ENCODE measurements at places on chromosomes 2 and 18.

DNA sequence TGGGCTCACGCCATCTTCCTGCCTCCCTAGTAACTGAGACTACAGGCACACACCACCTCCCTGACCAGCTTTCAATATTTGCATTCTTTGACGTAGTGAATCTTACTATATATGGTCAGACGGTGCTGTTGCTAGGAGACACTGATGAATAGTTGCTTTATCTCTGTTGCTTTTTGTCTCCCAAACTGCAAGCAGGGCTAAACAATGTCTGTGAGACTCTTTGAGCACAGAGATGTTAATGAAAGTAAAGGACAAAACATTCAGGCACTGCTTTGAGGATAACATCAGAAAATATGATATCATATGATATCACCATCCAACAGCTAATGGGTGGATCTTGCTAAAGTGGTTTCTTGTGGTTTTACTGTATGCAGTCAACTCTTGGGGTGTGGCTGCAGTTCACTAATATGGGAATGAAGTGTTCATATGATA lies 43.0 kb downstream of the EMILIN2 start:
- no peak for DNase-seq

- no peak for DNase-seq
These were observed 862.3 kb upstream of the GCFC2 start for GRCh38 chr2:76572981-76573380.

DNA sequence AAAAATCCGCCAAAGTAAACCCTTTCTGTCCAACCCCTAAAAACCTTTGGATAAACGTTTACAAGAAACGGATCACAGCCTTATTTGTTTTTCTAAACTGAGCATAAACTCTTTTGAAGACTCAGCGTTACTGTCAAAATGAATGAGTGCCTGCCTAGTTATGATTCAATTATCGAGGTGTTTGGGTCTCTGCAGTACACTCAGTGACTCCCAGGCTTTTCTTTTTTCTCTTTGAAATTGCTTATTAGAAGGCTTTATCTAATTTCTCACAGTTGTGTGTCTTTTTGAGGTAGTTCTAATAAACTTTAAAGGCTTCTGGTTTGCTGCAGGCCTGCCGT lies 663 bp downstream of the RHBDD1 start:
- no peak for DNase-seq

DNA sequence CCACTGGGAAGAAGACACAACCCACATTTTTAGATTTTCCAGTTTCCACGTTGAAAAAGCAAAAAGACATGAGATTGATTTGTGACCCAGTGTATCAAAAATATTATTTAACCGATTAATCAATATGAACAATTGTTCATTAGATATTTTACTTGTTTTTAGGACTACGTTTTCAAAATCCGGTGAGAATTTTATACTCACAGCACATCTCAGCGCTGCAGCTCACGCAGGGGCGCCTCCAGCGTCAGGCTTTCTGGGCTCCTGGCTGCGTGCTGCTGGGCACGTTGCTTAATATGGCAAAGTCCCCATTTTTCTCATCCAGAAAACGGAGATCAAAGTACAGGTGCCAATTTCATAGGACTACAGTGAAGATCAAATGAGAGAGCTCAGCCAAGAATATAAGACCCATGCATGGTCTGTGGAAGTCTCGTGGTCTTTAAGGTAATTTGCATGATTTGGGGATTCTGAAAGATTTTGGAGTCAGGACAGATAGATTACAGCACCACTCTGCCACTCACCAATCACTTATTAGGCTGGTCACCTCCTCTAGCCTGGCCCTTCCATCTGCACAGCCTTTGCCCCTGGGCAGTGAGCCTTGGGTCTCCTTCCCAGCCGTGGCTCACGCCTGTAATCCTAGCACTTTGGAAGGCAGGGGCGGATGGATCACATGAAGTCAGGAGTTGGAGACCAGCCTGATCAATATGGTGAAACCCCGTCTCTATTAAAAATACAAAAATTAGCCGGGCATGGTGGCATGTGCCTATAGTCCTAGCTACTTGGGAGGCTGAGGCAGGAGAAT lies 36.2 kb downstream of the PTPN18 start:
- DNase-seq, result no peak

DNA sequence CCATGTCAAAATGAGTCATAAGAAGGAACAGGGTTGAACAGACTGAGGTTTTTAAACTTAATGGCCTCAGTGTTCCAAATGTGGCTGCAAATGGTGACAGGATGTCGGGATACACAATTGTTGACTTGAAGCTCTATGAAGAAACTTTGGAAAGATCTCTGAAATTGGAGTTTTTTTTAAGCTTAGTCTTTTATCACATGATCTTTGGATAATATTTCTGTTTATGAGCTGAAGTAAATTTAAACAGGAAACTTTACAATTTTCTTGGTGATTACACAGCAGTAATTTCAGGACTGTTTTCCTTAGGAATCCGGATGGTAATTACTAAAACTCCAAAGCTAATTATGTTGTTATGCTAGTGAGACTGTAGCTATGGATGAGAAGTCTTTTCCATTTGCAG lies 199.1 kb upstream of the NRXN1 start:
- no peak for DNase-seq

GRCh38 chr18:73621091-73621490 lies 526.5 kb downstream of the FBXO15 start:
- no peak for DNase-seq

- no peak for DNase-seq
These were observed 49.9 kb downstream of the CXCR4 start for GRCh38 chr2:136067897-136068580.
